ENCODE measurements at places on chromosomes 11 and 22.
A peak's percentile ranks its signal among the peaks of the same experiment; 100 is the strongest.

- no peak for DNase-seq
Observed at GRCh38 chr11:95499516-95500135, 268.6 kb upstream of the SESN3 start.

- no peak for DNase-seq
Observed at GRCh38 chr22:42283278-42284201, 13.1 kb upstream of the TCF20 start.

DNA sequence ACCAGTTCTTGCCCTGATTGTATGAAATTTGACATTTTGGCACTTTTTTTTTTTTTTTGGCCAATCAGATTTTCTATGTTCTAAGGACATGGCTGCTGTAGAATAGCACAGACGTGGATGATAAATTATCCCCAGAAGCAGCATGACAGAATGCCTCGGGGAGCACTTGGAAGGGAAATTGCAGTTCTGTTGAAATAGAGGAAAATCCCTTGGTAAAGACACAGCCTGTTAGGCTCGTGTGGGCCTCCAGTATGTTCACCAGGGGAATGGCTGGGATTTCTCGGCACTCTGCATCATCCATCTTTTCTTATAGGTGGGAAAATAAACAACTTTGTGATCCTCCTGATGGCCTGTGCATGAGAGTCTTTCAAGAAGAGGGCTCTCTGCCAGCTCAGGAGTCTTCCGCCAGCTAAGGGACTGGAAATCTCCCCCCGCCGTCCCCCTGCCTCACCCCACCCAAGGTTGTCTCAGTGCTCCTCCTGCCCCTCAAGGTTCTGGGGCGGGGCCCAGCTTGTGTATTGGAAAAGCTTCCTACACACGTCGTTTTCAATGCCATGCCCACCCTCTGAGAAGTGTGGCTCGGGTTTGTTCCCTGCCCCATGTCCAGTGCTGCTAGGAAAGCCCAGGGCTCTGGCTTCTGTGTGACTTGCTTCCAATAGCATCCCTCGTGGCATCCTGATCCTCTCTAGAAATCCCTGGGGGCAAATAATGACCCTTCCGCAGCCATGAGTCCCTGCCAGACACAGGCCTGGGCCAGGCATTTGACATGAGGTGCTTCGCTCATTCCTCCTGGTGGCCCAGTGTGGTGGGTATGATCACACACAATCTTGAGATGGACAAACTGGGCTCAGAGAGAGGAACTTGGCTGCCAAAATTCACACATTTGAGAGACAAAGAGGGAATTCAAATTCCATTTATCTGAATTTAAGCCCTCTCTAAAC lies 70.6 kb upstream of the ATXN10 start:
- DNase-seq: peak; percentile 14

DNA sequence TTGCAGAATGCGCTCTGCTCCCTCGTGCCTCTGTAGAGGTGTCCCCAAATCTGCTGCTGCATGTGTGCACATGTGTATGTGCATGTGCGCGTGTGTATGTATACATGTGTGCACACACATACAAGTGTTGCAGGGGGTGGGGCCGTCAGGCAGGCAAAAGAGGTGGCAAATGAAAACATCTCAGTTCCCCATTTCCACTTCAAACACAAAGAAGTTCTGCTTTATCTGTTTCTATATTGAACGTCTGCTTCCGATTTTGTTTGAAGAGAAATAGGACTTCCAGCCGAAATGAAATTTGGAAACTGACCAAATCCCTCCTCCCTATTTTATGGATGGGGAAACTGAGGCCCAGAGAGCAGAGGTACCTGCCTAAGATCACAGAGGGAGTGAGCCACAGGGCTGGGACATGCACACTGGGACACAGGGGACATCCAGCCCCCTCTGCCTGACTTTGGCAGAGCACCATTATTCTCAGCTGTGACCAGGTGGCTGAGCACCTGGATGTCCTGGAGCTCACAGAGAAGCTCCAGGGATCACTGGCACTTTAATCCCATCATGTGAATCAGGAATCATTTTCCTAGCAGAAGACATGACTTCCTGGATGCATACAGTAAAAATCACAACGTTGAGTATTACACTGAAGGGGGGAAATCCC lies 41.2 kb upstream of the ALX4 start:
- DNase-seq: no peak

GRCh38 chr22:27782088-27782487 lies 19.5 kb downstream of the MN1 start:
- DNase-seq: no peak

DNA sequence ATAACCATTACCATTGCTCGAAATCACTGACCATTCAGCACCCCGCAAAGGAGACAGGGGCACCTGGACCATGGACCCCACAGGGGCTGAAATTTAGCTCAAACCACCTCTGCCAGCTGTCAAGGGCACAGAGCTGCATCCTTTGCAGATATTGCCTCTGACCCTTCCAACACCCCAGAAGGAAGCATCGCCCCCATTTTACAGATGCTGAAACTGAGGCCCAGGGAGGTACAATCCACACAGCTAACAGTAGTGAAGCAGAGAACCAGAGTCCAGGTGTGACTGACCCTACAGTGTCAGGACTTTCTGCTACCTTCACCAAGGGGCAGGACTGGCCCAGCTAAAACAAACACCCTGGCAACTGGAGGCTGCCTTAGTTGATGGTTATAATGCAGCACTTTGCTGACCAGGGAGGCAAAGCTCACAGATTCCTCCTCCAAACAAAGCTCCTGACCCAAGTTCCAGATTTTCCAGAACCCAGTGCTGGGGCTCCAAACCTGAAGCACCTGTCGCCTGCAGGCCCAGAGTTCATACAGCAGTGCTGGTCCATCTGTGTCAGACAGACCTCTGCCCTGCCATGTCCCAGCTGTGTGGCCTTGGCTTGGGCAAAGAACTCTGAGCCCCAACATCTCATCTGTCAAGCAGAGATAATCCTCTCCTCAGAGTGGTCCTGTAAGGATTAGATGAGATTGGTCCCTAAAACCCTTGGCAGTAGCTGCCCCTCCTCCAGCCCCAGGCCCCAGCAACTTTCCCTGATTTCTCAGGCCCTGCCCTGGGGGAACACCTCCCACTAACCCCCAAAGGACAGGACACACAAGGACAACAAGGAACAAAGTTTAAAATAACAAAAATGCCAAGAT lies 15.2 kb upstream of the ARAP1 start:
- DNase-seq: no peak

- DNase-seq: no peak
Observed at GRCh38 chr22:46855681-46856080, 93.2 kb downstream of the TBC1D22A start.

GRCh38 chr22:49408102-49408836 lies 419.4 kb downstream of the BRD1 start:
- DNase-seq: no peak

DNA sequence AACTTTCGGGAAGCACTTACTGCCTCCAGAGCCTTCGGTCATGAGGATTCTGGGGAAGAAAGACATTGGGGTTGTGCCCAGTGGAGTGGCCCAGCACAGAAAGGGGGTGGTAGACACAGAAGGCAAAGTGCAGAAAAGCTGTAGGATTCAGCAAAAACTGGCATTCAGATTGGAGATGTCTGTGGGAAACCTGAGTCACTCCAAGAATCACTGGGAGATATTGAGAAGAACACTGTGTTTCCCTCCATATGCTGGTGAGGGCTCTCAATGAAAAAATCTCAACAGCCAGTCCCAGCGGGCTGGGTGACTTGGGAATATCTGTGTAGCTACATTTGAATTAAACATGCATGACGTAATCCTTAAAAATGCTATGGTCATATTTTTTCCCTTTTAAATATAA lies 61.2 kb upstream of the RCN1 start:
- no peak for DNase-seq

- DNase-seq: no peak
Observed at GRCh38 chr11:104678408-104678807, 219.9 kb downstream of the CASP12 start.

GRCh38 chr22:29200901-29201300 lies 4.8 kb upstream of the EMID1 start:
- DNase-seq: no peak

DNA sequence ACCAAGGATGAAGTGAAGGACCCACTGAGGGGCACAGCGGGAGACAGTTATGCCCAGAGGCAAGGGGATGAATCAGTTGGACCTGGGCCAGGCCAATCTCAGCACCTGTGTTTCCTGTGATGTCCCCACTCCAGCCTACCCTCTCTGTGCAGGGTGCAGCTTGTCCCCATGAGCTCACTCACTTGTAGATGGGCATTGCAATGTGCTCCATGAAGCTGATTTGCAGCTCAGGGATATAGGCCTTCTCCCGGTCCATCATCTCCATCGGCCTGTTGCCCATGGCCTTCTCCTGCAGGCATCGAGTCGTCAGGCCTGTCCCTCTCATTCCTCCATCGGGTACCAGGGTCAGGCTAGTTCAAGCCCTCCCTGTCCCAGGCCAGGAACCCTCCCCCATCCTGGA lies 96.2 kb downstream of the PDE2A start:
- DNase-seq: no peak

DNA sequence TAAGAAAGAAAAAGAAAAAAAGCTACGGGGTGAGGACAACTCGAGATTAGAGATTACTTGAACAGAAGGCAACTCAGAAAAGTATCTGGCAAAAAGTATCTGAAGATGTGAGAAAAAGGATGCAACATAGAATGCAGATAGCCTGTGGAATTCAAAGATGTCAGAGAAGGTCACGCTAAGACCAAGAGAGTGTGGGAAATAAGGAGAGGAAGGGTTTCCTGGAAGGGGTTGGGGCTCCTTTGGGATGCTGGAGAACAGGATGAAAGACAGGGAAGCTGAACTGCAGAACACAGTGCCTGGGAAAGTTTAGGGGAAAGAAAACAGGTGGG lies 1.2 kb downstream of the GUCY1A2 start:
- DNase-seq: no peak

DNA sequence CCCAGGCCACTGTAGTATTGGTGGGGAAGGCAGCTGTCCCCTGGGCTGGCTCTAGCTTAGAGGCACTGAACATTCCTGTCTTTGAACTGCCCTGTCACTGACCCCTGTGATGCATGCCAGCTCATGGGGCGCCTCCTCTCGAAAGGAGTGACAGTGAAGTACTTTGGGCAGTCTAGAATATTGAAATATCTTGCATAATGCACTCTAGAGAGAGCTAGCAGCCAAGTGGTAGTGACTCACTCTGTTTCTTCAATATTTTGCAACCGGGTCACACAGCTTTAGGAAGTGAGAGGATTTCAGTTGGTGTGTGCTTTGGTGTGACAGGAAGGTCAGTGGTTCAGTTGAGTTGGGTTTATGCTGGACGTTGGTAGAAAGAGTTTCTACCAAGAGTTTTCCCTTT lies 35.5 kb upstream of the ST14 start:
- peak; percentile 6 for DNase-seq

DNA sequence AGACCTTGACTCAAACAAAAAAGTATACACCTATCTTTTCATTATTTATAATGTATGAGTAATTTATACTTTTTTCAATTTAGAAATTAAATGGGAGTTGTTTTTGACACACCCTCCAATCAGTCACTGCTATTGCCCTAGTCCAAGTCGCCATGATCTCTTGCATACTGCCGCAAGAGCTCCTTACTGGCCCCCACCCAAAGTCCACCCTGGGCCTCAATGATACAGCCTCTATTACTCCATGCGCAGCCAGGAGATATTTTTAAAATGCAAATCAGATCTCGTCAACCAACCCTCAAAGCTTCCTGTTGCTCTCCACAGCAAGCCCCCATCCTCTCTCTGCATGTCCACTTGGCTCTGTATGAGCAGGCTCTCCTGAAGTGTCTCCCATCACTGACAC lies 12.8 kb upstream of the LMO1 start:
- no peak for DNase-seq

DNA sequence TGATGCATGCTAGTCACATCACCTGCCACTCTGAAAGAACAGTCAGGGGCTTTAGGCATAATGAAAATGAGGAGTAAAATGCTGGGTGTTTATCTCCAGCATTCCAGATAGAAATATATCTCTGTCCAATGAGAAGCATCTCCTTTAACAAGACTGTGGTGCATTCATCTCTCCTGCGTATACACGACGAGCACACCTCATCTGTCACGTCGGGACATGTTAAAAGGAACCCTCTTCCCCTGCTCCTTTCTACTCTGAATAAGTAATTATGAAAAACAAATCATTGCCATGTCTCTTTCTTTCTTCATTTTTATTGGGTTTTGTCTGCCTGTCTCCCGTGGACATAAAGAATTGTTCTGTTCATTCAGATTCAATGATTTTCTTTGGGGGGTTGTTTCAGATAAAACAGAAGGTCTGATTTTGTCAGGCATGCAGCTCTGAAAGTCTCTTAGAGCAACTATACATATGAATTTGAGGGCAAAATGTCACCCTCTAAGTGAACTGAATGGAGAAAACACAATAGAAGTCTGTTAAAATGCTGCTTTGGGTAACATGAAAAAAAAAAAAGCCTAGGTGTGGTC lies 195.0 kb downstream of the MAML2 start:
- no peak for DNase-seq

GRCh38 chr11:65528819-65529350 lies 4.0 kb downstream of the SCYL1 start:
- no peak for DNase-seq

- no peak for DNase-seq
Observed at GRCh38 chr11:13686776-13687175, 18.3 kb downstream of the FAR1 start.

DNA sequence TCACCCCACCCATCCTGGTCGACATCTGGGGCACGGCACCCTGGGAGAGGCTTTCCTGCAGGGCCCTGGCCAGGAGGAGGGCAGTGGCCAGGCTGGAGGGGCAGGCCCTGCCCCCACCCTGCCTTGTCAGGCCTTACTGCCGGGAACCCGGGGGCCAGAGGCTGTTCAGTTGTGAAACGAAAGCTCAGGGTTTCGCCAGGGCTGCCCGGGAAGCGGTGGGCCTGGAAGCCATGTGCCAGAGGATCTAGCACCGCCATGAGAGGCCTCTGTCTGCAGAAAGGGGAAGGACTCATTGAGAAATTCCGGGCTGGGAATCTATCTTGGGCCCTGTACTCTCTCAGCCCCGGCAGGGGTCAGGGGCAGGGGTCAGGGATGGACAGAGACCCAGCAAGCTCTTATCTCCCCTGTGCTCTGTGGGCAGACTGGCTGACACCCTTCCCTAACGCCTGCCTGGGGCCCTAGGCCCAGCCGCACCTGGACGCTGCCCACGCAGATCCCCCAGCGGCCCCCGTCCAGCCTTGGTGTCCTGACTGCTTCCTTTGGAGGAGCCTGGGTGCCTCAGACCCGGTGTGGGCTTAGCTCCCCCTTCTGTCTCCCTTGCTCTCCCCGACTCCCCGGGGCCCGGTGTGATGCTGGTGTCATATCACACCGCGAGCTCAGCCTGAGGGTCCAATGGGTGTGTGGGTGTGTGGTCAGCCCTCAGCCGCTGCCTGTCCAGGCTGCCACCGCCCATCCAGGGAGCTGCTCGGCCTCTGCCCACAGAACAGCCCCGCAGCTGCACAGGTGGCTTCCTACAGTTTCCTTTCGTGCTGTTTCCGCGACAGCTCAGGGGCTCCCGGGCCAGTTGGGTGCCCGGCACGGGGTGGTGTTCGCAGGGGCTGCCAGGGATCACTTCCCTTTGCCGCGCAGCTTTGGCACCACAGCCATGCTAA lies 6.5 kb downstream of the PIM3 start:
- no peak for DNase-seq

GRCh38 chr11:115471367-115471766 lies 32.8 kb downstream of the CADM1 start:
- no peak for DNase-seq

GRCh38 chr11:127461241-127462064 lies 460.9 kb upstream of the KIRREL3 start:
- no peak for DNase-seq

GRCh38 chr22:41216984-41217383 lies 11.9 kb downstream of the L3MBTL2 start:
- DNase-seq: no peak

- DNase-seq: no peak
Observed at GRCh38 chr11:26556582-26556981, 15.5 kb downstream of the MUC15 start.
